IMR-90 (cell line): ENCODE measurements at places on chromosomes 5 and 9.

GRCh38 chr9:126664900-126665643 is 51.3 kb downstream of the LMX1B start:
- no peak for DNase-seq

- no peak for DNase-seq
These were observed 1216.3 kb upstream of the ACO1 start for GRCh38 chr9:31168161-31168560.

DNA sequence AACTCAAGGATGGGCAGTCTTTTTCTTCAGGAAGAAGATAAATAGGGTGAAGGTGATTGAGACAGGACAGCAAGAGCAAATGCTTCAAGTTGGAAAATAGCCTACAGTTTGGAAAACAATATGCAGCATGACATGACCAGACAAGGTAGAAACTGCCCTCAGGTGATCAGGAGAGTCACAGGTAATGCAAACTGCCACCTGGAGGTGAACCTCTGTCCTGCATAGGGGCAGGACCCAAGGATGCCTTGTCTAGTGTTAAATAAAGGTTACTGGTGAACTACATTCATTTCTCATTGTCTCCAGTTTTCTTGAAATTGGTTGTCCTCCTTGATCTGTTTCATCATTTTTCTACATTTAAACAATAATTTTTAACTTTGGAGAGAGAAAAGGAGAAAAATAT is 232.1 kb downstream of the SEMA5A start:
- DNase-seq: no peak

DNA sequence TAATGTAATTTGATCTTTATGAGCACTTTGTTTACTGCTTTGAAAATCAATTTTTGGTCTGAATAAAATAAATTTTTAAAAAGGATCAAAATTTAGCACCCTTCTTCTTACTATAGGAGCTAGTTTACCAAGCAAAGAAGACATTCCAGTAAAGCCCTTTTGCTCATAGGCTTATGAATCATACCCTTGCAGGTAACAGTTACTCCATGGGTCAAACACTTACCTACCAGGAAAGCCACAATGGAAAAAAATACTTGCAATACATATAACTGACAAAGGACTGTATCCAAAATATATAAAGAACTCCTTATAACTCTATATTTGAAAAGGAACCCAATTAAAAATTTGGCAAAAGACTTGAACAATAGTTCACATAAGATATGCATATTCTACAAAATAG is 66.6 kb downstream of the SHOC1 start:
- DNase-seq: peak; percentile 32

GRCh38 chr9:122463828-122464632 is 13.7 kb downstream of the OR1J1 start:
- no peak for DNase-seq

GRCh38 chr5:172958331-172959046 is 735 bp upstream of the RPL26L1 start:
- DNase-seq: peak; percentile 41

GRCh38 chr9:13755551-13755950 is 476.1 kb upstream of the MPDZ start:
- no peak for DNase-seq

- no peak for DNase-seq
These were observed 27.3 kb upstream of the CAST start for GRCh38 chr5:96634881-96635280.

- peak; percentile 99 for DNase-seq
These were observed 50.4 kb upstream of the STXBP1 start for GRCh38 chr9:127561491-127562278.

- DNase-seq: no peak
These were observed 413.6 kb upstream of the DAP start for GRCh38 chr5:11174591-11174990.

DNA sequence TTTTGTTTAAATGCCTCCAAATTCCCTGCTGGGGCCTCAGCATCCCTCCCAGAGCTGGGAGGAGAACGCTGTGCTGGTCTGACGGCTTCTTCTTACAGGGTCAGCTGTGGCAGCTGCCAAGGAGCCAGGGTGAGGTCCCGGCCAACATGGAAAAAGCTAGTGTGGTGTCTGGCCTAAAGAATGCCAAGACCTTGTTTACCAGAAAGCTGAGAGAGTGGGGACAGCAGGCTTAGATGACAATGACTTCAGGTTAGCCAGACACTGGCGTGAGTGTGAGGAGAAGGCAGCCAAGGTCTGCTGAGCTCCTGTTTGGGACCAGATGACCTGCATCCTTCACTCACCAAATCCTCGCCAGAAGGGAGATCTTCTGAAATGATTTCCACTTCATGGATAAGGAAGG is 112.5 kb downstream of the CRB2 start:
- DNase-seq: no peak

DNA sequence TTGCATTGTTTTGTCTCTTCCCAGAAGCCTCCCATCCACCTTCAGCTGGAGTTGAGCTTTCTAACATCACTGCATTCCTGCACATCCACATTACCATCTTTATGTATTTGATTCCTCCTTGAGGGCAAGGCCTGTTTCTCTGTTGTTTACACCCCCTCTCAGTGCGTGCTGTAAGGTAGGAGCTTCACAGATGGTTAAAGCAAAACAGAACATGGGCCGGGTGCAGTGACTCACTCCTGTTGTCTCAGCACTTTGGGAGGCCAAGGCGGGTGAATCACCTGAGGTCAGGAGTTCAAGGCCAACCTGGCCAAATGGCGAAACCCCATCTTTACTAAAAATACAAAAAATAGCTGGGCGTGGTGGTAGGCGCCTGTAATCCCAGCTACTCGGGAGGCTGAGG is 110.9 kb downstream of the KCNIP1 start:
- DNase-seq: no peak

DNA sequence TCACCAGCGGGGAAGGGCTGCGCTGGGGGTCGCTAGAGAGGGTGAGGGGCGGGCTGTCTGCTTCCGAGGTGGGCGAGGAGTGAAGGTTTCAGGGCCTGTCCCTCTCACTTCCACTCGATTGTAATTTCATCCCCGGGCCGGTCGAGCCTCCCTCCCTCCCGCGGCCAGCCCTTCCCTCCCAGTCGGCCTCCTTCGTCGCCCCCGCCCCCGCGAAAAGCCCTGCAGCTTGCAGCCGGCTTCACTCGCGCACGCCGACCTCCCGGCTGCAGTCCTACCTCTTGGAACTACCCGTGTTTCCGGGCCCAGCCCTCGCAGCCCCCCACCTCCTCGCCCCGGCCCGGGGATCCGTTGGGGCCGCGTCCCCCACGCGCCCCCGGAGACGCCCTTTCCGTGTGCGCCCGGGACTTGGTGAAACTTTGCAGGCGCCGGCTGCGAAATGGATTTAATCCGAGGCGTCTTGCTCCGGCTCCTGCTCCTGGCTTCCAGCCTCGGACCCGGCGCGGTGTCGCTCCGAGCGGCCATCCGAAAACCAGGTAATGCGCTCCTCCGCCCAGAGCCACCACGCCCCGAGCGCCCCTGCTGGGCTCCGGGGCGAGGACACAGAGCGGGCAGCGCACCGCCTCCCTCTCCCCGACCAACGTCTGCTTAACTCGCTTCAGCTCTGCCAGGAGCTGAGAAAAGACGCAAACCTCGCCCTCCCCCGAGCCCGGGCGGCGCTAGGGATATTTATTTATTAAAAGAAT is at the start of gene EGFLAM:
Gene EGFLAM, plus strand, starts transcription at position 241 of the 743 bp plus-strand sequence. Its CDS starts 196 bp downstream, at position 437.
- DNase-seq: no peak

DNA sequence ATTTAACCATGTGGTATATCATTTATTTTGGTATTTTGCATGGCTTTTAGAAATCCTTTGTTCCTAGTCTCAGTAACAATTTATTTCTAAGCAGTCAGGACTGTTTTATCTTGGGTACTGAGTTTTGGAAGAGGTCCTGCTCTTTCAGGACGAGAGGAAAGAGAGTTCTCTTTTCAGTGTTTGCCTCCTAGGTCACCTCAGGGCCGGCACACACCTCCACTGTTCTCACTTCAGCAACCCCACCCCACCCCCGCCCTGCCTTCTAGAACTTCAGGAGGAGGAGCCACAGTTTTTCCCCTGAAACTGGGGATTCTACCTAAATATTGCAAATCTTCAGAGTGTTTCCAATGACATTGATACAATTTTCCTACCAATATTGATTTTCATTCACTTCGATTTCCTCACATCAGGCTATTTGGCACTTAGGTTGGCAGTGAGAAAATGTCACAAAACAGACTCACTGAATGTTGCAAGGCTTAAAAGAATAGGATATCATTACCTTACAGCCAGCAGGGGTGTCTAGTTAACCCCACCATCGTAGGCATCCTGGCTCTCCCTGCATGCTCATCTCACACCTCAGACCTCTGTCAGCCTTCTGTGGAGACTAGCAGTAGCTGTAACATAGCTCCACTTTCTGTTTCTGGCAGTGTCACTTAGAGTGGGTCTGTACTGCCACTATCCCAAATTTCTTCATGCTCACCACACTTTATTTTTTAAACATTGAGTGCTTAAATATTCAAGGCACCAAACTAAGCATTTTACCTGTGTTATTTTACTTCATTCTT is 5.4 kb downstream of the IGIP start:
- no peak for DNase-seq

GRCh38 chr5:142900927-142901326 is 130.8 kb downstream of the ARHGAP26 start:
- DNase-seq: peak; percentile 97
